Esophagus muscularis mucosa (tissue), 4 donors: ENCODE measurements at places on chromosomes 1 and 21. TPM values are rescaled to one million over a fixed set of nuclear protein-coding genes. Genes with fewer than 3 reads are reported as not detected.

Gene CZIB
- 68.3 TPM for total RNA-seq

Gene TMPRSS3
- total RNA-seq, result not detected

Gene OR2G3
- not detected for total RNA-seq

GRCh38 chr1:197620714-197621163, 154.5 kb downstream of the DENND1B start:
- DNase-seq, result no peak

DNA sequence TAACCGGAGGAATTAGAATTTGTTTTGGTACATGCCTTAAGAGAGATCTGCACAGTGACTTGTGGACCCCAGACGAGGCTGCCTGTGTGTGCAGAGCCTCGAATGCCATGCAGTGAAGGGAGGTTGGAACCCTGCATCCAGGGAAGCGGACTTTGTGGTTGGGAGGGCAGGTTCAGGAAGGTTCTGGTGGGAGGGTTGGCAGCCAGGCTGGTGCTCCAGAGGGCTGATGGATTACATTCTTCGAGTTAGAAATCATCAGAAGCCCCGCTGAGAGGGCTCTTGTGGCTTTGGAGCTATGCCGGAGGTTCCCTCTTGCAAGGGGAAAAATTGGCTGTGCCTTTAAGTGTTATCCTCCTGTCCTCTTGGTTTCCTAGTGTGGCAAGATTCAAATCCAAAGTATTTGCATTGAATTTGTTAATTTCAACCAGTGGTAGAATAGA, 21.1 kb downstream of the ROR1 start:
- DNase-seq, result no peak

GRCh38 chr1:227170361-227171166, 147.7 kb downstream of the CDC42BPA start:
- no peak for DNase-seq

GRCh38 chr1:162899422-162900146, 38.6 kb upstream of the CCDC190 start:
- DNase-seq, result no peak

GRCh38 chr21:25735646-25736597, 1.1 kb downstream of the GABPA start:
- DNase-seq, result peak; percentile 94

DNA sequence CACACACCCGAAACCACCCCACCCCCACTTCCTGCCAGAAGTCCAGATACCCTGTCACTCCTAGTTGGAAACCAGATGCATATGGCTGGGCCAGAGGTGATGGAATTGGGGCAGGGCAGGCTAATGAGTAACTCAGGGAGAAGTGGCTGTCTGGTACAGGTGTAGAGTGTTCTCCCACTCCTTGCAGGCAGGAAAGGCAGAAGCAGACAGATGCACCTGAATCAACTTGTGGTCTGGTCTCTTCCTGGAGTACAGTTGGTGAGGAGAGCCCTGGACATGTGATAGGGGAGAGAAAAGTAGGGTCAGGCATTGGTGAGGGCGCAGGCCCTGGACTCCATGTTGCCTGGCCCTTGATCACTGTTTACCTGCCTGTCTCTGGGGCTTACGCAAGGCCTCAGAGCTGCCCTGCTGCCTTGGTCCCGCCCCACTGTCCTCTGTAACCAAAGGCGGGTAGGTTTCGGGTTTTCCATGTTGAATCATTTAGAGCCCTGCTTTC, 2.5 kb downstream of the CGN start:
- DNase-seq, result no peak

DNA sequence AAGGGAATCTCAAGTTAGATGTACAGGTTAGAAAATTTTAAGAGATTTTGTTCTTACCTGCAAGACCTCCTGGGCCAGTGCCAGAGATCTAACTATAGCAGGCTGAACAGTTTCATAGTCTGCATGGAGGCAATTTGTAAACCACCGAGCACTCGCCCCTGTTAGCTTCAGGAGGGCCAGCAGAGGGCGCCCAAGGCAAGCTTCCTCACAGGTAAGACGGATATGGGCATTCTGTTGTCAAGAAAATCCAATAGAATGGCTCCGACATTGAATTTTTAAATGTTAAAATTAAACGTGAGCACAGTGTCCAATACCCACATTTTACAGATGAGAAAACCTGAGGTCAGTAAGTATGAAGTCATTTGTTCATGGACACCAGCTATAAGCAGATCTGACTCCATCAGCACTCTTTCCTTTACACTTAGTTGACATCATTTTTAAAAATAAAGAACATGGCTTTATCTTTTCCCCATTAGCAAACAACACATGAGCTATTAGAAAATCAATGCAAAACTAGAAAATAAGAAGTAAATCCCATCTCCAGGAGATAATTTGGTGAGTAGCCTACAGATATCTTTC, 2.2 kb downstream of the REG4 start:
- DNase-seq, result no peak

GRCh38 chr1:15678578-15678977, 5.5 kb upstream of the PLEKHM2 start:
- no peak for DNase-seq

DNA sequence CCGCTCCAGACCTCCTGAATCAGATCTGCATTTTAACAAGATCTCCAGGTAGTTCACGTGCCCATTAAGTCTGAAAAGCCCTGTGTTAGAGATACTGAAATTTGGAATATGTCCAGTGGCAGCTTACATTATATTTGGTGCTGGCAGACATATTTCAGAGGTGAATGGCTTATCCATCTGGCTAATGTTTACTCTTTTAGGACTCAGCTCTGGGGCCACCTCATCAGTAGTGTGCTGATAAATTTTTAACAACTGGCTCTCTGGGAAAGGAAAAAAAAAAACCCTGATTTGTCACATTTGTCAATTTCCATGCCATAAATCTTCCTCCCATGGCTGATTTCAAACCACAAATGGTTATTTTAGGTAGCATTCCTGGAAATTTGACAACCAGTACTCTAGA, 25.3 kb upstream of the SYT6 start:
- no peak for DNase-seq

- peak; percentile 95 for DNase-seq
Measured at GRCh38 chr1:47333922-47334764, 553 bp downstream of the CMPK1 start.

- DNase-seq, result no peak
Measured at GRCh38 chr1:92458146-92458545, 28.6 kb downstream of the GFI1 start.

DNA sequence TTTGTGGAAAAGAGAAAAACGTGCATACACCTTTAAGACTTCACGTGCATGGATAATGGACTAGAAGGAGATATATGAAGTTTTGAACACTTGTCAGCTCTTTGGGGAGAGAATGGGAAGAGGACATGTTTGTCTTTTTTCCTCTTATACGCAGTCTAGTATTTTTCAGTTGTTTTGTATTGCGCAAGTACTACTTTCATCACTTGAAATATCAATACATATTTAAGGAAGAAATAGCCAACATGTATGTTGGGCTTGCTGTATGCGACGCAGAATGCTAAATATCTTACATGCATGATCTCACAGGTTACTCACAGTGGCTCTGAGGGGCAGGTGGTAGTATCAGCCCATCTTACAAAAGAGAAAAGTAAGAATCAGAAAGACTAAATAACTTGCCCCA, 176.5 kb upstream of the RUNX1 start:
- DNase-seq, result no peak
